ENCODE measurements at places on chromosomes 12 and 14.

DNA sequence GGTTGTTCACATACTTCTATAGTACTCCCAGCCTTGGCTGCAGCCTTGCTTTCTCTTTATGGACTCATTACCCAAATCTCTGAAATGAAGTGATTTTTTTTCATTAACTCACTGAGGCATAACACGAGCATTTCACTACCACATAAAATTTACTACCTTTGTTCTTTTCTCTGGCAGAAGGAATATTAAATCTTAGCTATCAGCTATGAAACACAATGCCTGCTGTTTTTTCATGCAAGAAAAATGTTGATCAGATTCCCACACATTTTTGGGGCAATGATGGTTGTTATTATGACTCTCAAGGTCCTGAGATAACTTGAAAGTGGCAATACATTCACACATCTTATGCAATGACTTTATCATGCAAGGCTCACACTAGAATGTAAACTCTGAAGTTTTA lies 225.3 kb upstream of the ATP2B1 start:
- DNase-seq: no peak

DNA sequence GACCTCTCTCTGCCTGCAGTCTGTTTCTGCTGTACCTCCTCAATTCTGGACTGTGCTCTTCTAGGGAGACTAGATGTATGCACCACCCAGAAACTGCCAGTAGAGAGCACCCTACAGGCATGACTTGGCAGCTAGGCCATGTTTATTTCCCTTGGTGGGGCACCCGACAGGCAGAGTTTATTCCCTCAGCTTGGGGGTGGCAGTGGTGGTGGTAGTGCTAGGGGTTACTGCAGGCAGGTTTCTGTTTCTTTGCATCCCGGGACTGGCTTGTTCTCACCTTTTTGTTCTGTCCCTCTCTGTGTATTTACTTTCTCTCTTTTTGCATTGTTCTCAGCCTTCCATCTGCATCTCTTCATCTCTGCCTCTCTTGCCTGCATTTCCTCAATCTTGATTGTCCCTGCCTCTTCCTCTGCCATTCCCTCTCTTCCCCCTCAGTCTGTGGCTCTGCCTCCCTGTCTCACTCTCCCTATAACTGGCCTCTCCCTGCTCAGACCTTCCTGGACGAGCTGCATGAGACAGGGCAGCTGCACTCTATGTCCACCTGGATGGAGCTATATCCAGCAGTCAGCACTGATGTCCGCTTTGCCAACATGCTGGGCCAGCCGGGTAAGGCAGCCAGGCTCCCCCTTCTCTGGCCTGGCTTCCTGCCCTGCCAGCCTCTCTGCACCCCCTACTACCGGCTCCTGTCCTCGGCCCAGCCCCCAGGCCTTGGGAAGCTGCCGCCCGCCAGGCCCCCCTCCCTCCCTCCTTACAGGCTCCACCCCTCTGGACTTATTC lies 13.8 kb downstream of the PRPF40B start:
- DNase-seq: peak; percentile 55

- no peak for DNase-seq
These were observed 51.1 kb upstream of the DNM1L start for GRCh38 chr12:32627976-32628375.

- no peak for DNase-seq
These were observed 147.3 kb downstream of the RBM19 start for GRCh38 chr12:113818833-113819232.

- DNase-seq: no peak
These were observed 8.3 kb downstream of the RESF1 start for GRCh38 chr12:31967539-31967938.

DNA sequence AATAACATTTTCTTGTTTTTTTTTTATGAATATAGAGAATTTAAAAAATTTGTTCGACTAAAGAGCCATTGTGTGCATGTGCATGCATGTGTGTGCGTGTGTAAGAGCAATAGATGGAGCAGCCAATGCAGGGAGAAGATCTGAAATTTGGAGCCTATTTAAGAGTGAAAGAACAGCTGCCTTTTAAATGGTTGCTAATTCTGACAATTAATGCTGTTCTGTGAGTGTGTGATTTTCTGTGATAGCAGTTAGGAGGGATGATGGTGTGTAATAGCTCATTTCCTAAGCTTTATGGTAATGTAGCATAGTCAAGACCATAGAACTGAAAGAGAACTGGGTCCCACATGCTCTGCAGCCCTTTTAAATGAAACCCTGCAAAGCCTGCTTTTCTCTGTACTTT lies 137.9 kb downstream of the NRXN3 start:
- DNase-seq: no peak

GRCh38 chr12:93091886-93092648 lies 163.0 kb upstream of the EEA1 start:
- DNase-seq: no peak

- no peak for DNase-seq
These were observed 17.7 kb upstream of the CALM1 start for GRCh38 chr14:90379106-90379505.

GRCh38 chr12:237026-237815 lies 23.3 kb upstream of the SLC6A12 start:
- no peak for DNase-seq

GRCh38 chr12:38279756-38280155 lies 36.8 kb upstream of the ALG10B start:
- no peak for DNase-seq

GRCh38 chr14:21070610-21071224 lies 613 bp downstream of the ARHGEF40 start:
- no peak for DNase-seq

DNA sequence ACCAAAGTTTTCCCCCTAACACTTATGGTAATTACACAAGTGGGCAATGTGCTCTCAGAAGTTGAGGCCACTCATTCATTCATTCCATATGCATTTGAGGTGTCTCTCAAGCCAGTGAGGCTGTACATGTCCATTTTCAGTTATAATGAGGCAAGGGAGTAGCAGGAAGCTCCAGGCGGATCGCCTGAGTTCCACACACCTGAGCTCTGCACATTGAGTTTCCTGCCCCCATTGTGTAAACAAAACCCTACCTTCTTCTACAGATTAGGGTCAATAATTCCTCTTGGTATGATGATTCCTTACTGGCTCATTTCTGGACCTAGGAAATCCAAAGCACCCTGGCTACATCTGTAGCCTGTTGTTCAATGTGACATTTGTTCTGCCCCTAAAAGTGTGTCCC lies 555.3 kb downstream of the MED13L start:
- no peak for DNase-seq

DNA sequence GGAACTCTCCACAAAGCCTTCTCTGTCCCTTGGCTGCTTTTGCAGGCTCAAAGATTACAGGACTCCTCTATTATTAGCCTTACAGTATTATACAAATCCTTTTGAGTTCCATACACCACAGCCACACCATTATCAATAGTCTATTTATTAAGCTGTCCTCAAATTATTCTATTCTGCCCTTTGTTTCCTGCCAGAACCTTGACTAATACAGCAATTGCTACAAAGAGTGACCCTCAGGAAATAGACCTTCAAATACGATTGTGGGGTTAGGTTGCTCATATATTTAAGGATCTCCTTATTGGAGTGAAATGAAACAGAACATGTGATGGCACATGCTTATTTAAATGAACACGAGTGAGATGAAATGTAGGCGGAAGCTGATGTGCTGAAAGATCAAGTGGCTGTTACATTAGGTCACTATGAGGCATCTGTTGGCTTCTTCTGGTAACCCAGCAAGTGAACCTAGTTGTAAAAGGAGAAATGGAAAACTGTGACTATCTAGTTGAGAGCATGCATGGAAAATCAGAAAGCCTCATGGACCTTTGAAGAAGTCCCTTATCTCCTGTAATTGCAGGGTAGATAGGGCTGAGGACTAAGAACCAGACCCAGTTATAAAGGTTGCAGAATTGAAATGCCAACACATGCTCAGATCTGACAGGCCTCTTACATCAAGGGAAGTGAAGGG lies 75.5 kb downstream of the AVPR1A start:
- no peak for DNase-seq

DNA sequence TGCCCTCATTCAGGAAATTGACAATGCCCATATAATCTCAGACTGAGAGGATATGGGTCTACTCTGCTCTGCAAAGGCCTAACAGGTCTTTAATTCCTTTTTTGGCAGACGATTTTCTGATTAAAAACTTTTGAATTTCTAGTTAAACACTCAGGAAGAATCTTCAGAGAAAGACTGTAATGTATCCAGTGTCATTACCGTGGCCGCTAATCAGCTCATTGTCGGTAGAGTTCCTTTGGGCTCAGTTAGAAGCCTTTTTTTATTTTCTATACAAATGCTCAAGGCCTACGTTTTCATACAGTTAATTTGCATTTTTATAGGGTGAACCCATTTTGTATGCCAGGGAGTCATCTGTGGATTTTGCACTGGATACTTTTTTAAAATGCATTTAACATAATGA lies 549.9 kb downstream of the RPS29 start:
- no peak for DNase-seq

- DNase-seq: no peak
These were observed 146.4 kb upstream of the PRICKLE1 start for GRCh38 chr12:42735861-42736361.

DNA sequence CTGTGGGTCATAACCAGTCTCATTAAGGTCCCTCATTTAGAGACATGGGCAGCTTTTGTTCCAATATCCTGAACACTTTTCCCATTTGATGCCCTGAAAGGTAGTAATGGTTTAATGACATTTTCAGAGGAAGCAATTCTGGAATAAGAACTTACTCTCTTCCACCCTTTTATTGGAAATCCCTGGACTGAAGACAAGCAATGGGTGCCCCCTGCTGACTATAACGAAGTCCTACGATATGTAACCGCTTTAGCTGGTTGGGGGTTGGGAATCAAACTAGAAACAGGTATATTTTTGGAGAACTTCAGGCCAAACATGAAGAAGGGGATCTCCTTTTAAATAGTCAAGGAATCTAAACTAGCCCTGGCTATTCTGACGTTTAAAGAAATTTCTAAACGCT lies 20.5 kb downstream of the SARNP start:
- no peak for DNase-seq

- DNase-seq: no peak
These were observed 1.5 kb upstream of the TEX52 start for GRCh38 chr12:2858334-2858733.

GRCh38 chr14:27890259-27890658 lies 876.3 kb upstream of the FOXG1 start:
- no peak for DNase-seq

- no peak for DNase-seq
These were observed 268.5 kb upstream of the USP15 start for GRCh38 chr12:61991661-61992060.

- DNase-seq: no peak
These were observed 268.4 kb upstream of the AMIGO2 start for GRCh38 chr12:47348206-47348605.

GRCh38 chr14:91089958-91090535 lies 23.8 kb upstream of the DGLUCY start:
- DNase-seq: no peak

GRCh38 chr14:51035611-51036192 lies 59.2 kb downstream of the TRIM9 start:
- no peak for DNase-seq

DNA sequence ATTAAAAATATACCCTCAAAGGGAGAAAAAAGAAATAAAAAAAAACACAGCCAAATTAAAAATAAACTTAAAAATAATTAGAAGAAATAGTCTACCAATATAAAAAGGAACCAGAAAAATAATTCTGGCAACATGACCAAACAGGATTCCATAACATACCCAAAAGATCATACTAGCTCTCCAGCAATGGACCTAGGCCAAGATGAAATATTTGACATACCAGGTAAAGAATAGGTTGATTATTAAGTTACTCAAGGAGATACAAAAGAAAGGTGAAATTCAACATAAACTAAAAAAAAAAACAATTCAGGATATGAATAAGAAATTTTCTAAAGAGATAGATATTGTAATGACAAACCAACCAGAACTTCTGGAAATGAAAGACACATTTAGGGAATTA lies 121.3 kb upstream of the SCAF11 start:
- DNase-seq: no peak

- DNase-seq: no peak
These were observed 63.8 kb downstream of the MVK start for GRCh38 chr12:109637348-109637747.

DNA sequence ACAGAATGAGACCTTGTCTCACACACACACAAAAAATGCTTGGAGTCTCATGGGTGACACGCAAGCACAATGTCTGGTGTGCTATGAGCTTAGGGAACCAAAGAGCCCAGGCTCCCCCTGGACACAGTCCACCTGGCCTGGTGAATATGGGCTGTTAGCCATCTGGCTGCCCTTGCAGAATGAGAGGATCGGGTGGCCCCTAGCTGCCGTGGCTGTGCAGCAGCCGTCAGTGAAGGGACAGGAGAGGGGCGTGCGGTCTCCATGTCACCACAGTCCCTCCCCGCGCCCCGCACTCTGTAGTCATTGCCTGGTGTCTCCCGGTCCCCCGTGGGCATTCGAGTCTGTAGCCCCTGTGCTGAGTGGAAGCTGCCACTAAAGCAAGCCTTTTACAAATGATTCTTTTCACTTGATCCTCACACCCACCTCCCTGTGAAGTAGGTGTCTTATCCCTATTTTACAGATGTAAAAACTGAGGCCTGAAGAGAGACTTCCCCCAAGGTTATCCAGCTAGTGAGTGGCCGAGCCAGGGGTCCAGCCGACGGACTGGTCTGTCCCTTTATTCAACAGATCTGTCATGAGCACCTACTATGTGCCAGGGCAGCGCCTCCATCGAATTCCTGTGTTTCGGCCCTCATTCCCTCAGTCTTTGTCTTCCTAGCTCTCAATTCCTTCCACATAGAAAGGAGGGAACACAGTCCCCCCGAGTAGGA lies 18.8 kb downstream of the MVK start:
- no peak for DNase-seq

GRCh38 chr14:77022236-77022852 lies 6.2 kb downstream of the IRF2BPL start:
- DNase-seq: no peak

- DNase-seq: no peak
These were observed 17.7 kb downstream of the ERP27 start for GRCh38 chr12:14920475-14921126.

- DNase-seq: no peak
These were observed 53.0 kb downstream of the CDK17 start for GRCh38 chr12:96347130-96347699.

DNA sequence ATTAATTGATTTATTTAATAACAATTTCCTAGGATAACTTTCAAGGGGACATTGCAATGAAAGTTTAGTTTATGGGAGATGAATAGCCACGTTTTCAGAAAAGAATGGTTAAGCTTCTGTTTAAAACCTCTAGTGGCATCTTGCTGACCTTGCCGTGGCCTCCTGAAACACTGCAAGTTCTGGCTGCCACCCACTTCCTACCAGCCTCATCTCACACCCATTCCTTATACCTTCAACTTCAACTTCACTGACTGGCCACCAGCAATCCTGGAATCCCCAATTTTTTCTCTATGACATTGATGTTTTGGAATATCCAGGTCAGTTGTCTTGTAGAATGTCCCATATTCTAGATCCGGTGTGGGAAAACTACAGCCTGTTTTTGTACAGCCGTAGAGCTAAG lies 5.2 kb upstream of the HELB start:
- no peak for DNase-seq

DNA sequence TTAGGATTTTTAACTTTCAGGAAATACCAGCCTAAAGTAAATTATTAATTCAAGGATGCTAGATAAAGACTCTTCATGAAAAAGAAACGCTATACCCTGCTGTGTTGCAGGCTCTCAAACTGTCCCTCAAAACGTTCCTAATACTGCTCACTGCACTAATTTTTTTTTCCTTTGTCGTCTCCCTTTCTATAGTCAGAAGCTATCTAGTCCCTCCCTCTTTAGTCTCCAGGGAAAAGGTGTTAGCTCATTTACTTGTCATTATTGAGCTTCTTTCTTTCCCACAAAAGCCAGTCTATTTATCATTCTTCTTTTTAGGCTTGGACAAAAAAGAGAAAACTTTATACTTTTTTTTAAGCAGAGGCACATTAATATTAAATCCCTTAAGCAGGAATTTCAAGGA lies 30.3 kb upstream of the INSM2 start:
- DNase-seq: no peak

Measured in activated naive CD8-positive, alpha-beta T cell treated with anti-CD3 and anti-CD28 coated beads, Interleukin-2, amount 50 U/mL, for 24 hours (primary cell).